CD4-positive, alpha-beta T cell (primary cell): ENCODE measurements at places on chromosomes 1 and 21. TPM values are rescaled to one million over a fixed set of nuclear protein-coding genes. Genes with fewer than 3 reads are reported as not detected.
A peak's percentile ranks its signal among the peaks of the same experiment; 100 is the strongest.

TESK2 gene
- 3.4 TPM for total RNA-seq

RAVER2 gene
- 1.0 TPM for total RNA-seq

MYOG gene
- not detected for total RNA-seq

NUP210L gene
- 0.08 TPM for total RNA-seq

FAM177B gene
- total RNA-seq: not detected

LHX4 gene
- total RNA-seq: 0.03 TPM

C1orf174 gene
- total RNA-seq: 18.5 TPM

PSEN2 gene
- 0.81 TPM for total RNA-seq

ARHGEF16 gene
- 0.22 TPM for total RNA-seq

PGBD2 gene
- 0.78 TPM for total RNA-seq

RGS2 gene
- 155 TPM for total RNA-seq

DNA sequence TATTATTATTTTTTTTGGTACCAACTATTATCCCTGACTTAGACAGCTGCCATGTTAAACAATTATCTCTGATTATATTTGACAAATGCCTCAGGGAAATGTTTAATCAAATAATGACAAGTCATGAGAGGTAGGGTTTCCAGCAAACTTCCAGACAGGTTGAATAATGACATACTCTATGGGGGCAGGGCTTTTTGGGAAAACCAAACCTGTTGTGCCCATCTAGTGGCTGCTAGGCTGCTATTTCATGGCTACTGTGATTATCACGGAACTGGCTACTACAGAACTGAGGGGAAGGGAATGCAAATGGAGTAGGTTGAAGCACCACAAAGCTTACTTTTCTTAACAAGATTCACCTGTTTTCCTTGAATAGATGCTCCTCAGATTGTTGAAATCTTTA lies 77.6 kb downstream of the DUSP10 start:
- no peak for DNase-seq

- peak; percentile 75 for DNase-seq
These were observed 106.7 kb downstream of the SLC45A1 start for GRCh38 chr1:8424539-8425116.

DNA sequence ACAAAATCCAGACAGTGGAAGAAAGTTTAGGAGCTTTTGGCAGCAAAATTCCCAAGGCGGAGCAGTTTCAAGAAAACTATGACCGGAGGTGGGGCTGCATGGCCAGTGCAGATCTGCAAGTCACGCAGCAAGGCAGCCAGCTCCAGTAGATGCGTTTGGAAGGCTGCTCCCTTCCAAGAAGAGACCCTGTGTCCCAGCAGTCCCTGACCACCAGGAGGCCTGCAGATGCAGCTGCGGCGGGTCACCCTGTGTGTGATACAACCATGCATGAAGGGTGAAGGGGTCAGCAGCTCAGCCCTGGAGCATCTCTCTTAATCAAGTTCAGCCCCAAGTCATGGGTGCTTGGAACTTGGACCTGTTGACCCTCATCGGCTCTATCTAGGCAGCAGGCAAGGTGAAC lies 29.3 kb downstream of the GPR157 start:
- no peak for DNase-seq

- no peak for DNase-seq
These were observed 418 bp downstream of the IFI44L start for GRCh38 chr1:78620666-78621065.

DNA sequence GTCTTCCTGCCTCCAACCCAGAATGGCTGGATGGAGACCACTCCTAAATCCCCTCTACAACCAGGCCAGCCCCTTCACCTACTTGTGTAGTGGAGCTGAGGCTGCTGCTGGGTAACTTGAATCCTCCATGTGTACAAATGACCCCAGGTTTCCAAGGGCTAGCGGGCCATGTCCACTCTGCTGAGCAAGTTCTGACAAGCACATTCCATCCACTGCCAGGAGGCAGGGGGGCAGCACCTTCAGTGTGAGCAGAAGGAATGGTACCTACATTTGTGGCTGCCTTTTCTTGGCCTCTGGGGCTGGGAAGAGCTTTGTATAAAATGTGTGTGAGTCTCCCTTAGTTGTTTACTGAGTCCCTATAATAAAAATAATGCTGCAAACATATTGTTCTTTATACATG lies 14.5 kb downstream of the KIAA0040 start:
- DNase-seq: no peak

GRCh38 chr1:108646648-108647269 lies 14.1 kb downstream of the HENMT1 start:
- peak; percentile 69 for DNase-seq

GRCh38 chr1:3896396-3897000 lies 3.6 kb downstream of the C1orf174 start:
- DNase-seq: no peak

GRCh38 chr1:47724432-47724999 lies 272.7 kb downstream of the TRABD2B start:
- no peak for DNase-seq

DNA sequence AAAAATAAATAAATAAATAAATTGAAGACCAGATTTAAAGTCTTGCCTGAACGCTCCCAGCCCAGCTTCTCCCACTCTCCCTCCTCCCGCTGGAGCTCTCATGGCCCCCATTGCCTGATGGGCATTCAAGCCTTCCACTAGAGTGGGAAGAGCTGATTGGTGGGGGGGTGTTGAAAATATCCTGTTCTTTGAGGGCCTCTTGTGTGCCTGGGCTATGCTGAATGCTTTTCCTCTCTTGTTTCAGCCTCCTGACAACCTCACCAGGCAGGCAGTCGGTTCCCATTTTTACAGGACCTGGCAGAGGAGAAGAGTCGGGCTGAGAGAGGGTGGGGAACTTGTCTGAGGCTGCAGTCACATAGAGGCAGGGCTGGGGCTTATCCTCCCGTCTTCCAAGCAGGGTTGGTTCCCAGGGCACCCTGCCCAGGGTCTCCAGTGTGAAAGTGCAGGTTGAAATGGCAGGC lies 59.2 kb upstream of the SSBP3 start:
- DNase-seq: no peak

DNA sequence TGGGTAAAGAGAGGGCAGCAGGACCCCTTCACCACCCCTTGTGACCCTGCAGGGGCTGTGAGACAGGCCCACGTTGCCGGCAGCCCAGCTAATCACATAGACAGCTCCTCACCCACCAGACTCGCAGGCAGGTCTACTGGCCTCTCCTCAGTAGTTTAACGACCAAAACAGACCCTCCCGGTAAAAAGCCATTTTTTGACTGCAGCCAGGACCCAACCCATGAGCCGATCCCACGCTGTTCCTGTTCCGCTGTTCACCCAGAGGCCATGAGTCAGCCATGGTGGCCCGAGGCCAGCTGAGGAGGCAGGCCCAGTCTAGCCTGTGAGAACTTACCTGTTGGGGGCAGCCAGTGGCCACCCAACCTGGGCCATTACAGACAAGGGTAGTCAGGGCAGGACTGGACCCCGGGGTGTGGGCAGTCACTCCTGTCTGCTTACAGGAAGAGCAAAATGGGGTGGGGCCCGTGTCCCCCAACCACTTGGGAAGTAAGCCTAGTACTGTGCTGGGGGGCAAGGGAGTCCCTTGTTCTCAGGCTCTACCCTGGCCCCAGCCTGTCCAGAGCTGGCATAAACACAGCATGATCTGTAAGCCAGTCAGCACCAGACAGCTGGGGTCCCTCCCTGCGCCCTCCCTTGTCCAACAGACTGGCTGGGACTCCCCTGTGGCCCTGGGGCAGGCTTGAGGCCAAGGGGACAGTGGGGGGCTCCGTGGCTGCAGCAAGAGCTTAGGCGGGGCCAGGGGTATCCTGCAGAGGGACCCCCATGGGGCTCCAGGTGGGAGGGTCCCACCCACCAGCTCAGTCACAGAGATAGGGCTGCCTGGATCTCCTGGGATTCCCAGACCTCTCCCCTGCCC lies 61.9 kb downstream of the WNT9A start:
- DNase-seq: no peak

DNA sequence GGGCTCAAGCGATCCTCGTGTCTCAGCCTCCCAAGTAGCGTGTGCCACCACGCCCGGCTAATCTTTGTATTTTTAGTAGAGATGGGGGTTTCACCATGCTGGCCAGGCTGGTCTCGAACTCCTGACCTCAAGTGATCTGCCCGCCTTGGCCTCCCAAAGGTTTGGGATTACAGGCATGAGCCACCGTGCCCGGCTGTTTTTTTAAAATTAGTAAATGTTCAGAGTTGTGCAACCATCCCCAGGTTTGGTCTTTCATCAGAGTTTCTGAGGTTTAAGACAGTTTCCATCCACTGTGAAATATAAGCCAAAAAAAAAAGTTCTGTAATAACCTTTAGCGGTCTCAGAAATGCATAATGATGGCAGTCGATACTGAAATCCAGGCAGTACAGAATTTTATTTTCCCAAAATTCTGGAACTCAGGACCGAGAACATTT lies 550 bp upstream of the SYT11 start:
- no peak for DNase-seq

DNA sequence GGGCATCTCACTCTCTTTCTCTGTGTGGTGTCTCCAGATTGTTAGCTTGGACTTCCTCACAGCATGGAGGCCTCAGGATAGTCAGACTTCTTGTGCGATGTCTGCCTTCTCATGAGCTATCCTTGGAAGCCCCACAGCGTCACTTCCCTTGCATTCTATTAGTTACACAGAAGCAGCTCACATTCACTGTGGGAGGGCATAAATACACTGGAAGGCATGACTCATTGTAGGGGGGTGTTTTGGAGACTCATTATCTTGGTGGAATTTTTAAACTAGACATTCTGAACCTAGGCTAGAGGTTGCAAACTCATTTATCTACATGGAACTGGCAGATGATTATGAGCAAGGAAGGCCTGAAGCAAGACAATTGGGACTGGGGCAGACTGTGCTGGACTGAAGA lies 21.4 kb upstream of the FASLG start:
- DNase-seq: no peak

- no peak for DNase-seq
These were observed 6.1 kb downstream of the KIF26B start for GRCh38 chr1:245160741-245161400.

DNA sequence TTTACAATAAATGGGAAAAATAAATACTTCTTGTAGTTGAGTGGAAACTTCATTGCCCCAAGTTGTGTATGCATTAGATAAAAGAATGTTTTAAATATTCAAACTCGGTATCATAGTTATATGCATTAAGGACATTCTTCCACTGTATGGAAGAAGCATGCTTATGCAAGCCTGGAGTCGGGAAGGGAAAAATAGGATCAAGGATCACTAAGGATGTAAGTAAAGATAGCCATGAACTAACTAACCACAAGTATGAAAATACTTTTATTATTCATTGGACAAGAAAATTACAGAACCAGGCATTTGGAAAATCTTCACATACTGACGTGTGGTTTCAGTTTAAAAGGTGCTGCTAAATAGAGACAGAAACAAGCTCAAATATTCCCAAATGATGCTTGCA lies 26.9 kb upstream of the DPYD start:
- DNase-seq: no peak

DNA sequence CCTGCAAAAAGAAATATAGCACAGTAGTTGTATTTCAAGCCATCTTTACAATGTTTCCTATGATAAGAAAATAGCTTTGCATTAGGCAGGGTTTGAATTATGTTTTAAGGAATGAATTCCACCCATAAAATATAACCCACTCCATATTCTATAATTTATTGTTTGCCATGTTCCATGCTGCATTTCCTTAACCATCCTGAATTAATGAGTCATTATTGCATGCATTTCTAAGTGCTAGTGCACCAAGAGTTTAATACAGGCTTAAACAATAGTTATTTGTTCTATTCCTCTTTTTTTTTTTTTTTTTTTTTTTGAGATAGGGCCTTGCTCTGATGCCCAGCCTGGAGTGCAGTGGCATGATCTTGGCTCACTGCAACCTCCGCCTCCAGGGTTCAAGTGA lies 45.2 kb downstream of the MIGA1 start:
- DNase-seq: no peak

GRCh38 chr21:45367402-45368351 lies 37.3 kb upstream of the COL18A1 start:
- no peak for DNase-seq

- peak; percentile 14 for DNase-seq
These were observed 50.7 kb downstream of the VAV3 start for GRCh38 chr1:107914119-107914765.

GRCh38 chr1:87394513-87394912 lies 65.8 kb downstream of the LMO4 start:
- no peak for DNase-seq

DNA sequence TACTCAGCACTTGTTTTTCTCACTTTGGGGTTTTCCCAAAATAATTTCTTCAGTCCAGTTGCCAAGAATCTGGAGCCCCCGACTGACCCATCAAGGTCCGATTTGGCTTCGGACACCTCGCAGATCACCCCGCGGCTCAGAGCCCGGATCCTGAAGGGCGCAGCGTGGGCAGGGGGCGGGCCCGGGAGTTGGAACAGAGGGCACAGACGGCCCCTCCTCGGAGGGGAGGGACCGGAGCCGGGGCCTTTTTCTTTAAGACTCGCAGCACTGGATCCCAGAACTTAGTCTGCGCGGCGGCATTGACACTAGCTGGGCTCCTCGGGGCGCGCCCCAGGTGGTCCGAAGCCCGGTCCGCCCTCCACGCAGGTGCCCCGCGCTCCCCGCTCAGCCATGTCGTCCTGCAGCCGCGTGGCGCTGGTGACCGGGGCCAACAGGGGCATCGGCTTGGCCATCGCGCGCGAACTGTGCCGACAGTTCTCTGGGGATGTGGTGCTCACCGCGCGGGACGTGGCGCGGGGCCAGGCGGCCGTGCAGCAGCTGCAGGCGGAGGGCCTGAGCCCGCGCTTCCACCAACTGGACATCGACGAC lies at the start of gene CBR3:
CBR3 (plus strand) TSS at position 277 of the 588 bp plus-strand sequence; CDS start at position 391, 114 bp downstream.
- DNase-seq: peak; percentile 57

GRCh38 chr21:44763451-44764318 lies 37.9 kb downstream of the UBE2G2 start:
- no peak for DNase-seq

GRCh38 chr1:193366764-193367507 lies 180.5 kb upstream of the B3GALT2 start:
- DNase-seq: no peak
